ENCODE measurements at places on chromosomes 7 and 10.

DNA sequence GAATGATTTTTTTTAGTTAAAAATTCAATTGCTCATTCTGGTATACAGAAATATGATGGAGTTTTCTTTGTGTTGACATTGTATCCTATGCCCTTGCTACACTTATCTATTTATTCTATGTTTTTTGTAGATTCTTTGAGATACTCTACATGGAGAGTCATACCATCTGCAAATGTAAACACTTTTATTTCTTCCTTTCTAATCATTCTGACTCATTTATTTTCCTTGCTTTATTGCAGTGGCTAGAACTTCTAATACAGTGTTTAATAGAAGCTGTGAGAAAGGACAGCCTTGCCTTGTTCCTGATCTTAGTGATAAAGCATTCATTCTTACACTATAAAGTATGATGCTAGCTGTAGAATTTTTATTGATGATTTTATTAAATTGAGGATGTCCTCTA is 9.9 kb upstream of the IGFBP3 start:
- DNase-seq, result no peak

DNA sequence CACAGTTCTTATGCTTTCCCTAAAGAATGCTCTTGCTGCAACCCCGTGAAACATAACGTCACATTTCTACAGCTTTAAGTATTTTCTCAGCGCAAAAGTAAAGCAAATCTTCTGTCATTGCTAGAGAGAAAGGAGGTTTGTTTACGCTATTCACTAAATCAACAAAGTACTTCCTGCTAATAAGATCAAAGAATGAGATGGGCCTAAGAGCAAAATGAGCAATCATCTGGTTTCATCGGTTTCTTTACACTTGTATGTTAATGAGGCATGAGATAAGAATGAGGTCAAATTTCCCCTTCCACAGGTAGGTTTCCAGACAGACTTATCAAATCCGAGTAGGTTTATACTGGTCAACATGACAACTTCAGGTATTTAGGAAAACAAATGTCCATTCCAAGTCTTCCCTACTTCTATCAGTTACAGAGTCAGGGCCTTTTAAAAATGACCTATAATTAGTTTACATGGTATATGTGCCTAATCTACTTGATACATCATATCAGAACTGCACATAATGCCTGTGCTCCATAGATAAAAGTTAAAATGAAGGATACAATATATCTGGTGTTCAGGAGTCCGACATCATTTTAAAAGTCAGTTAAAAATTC is 8.4 kb downstream of the USP6NL start:
- no peak for DNase-seq

- no peak for DNase-seq
These were observed 58.3 kb upstream of the SHH start for GRCh38 chr7:155870334-155871180.

- peak; percentile 68 for DNase-seq
These were observed 80.7 kb downstream of the MAD1L1 start for GRCh38 chr7:2151801-2152612.

- no peak for DNase-seq
These were observed 293.3 kb upstream of the KLF14 start for GRCh38 chr7:131027287-131027773.

- DNase-seq, result no peak
These were observed 5.3 kb downstream of the CAMK2B start for GRCh38 chr7:44320141-44320540.

GRCh38 chr10:114681542-114681941 is 23.5 kb upstream of the ABLIM1 start:
- no peak for DNase-seq

Measured in HTR-8/SVneo (cell line).